Panc1 (cell line): ENCODE measurements at places on chromosomes 11 and 22.

GRCh38 chr11:10400856-10401255 lies 54.2 kb upstream of the AMPD3 start:
- DNase-seq: no peak

DNA sequence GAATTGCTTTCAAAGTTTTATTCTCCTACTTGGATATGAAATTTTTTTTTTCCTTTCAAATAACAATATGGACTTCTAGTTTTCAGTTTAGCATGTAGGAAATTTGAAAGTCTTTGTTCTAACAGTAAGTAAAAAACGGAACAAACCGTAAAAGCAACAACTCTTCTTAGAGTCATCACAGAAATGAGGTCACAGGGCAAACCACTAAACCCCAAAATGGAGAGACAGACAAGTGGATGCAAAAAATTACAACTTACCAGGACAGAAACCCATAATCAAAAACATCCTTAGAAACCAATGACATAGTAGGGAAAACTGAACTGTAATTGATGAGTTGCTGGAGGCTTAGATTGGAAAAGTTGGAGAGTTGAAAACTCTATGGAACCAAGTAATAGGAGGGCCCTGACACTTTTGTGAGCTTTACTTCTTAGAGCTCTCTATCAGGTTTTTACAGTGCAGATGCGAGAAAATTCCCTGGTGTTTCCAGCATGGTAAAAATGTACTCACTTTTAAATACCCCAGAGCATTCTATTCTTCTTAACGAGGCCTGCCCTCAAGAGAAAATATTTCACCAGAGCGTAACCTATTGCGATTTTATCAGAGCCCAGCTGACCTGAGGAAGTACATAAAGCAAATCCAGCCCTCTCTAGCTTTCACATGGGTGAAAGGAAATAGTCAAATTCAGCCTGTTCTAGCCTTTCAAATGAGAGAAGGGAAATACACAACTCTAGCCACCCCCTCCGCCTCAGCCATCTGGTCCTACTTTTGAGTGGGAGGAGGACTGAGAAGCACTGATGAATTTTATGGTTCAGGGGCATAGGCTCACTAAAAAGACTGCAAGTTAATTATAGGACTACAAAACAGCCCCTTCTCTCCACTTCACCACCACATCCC lies 39.1 kb downstream of the CASP12 start:
- no peak for DNase-seq

- no peak for DNase-seq
These were observed 35.6 kb upstream of the APOBEC3A start for GRCh38 chr22:38921806-38922205.

DNA sequence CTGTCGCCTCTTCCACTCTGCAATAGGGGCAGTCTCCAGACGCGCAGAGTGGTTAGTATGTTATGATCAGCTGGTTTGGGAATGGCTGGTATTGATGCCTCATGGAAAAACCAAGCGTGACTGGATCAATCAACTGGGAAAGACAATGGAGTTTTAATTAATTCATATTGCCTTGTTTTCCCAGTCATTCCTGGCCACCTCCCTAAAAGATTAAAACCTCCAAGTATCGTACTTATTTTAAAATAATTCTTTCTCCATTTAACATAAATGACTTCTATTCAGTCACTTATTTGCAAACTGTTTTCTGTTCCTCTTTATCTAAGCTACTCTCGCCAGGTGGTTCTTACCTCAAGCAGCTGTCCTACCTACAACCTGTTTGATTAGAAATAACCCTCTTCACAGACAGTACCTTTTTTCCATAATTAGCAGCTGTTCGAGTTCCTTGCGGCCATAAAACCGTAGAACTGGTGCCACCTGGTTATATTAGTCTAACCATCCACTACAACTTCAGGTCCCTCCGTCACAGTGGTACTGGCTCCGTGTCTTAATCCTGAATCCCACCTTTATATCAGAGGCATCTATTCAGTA lies 898 bp downstream of the ZNF215 start:
- peak; percentile 8 for DNase-seq

- DNase-seq: no peak
These were observed 25.3 kb downstream of the DUSP8 start for GRCh38 chr11:1546536-1547466.

GRCh38 chr11:19474954-19475721 lies 234.4 kb upstream of the E2F8 start:
- DNase-seq: no peak

- no peak for DNase-seq
These were observed 34.0 kb upstream of the P4HA3 start for GRCh38 chr11:74345420-74345819.

GRCh38 chr11:130606781-130607511 lies 158.5 kb downstream of the ADAMTS15 start:
- DNase-seq: no peak

GRCh38 chr11:115608976-115609375 lies 104.8 kb upstream of the CADM1 start:
- DNase-seq: no peak

DNA sequence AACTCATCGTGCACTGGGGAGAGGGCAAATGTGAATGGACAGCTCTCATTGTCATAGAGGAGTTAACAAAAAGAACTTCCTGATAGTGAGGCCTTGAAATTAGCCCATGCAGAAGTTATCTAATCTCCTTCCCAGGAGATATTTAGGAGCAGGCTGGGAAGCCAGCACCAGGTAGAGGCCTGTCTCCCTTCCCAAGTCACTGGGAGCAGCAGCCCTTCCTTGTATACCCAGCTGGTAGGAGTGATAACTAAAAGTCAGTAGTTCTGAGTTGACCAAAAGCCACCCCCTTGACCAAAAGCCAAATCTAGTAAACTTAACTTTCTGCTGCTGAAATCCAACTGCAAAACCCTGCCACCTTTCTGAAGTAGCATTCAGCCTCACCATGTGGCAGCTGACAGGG lies 1.4 kb upstream of the BACE1-AS start:
- no peak for DNase-seq

DNA sequence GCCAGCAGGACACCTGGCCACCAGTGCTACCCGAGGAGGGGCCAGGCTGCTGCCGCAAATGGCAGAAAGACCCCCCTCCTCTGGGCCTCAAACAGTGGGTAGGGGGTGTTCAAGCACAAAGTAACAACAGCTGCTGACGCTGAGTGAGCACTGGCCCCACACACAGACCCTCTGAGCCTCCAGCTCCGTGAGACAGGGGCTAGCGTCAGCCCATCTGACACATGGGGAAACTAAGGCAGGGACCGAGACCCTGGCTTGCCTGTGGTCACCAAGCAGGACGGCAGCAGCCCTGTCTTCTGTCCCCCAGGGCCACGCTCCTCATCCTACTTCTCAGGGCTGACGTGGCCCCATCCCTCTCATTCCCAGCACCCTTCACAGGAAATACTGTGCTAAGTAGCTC lies 36.5 kb downstream of the NUP50 start:
- DNase-seq: no peak

- no peak for DNase-seq
These were observed 13.1 kb downstream of the ENDOD1 start for GRCh38 chr11:95102733-95103132.

- DNase-seq: no peak
These were observed 1.5 kb downstream of the DDX10 start for GRCh38 chr11:108666373-108666772.

- no peak for DNase-seq
These were observed 15.5 kb upstream of the TIMP3 start for GRCh38 chr22:32786027-32786418.

DNA sequence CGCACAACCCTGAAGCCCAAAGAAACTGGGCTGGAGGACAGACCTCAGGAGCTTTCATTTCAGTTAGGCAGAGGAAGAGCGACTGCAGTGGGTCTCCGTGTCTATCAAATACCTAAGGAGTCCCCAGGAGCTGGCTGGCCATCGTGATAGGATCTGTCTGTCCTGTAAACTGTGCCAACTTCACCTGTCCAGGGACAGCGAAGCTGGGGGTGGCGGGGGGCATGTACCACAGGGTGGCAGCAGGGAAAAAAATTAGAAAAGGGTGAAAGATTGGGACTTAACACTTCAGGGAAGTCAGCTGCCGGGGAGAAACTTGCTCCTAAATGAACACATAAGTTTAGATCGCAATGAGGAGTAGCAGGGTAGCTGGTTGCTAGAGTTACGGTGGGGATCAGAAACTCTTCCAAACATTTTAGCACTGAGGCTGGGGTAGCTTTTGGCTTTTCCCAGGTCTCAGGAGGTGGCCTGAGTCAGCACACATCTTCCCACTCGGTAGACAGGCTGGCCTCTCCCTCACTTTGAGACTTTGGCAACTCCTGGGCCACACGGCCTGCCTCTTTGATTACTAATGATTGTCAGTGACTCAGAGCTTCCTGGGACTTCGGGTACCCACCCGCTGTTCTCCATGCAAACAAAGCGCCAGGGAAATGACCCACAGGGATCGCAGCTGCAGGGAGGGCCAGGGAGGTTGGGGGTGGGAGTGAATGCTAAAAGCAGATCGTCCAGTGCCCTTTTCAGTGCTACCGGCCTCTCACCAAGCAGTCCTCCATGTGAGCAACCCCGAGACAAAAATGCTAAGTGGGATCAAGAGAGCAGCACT lies 2.9 kb upstream of the MTFP1 start:
- no peak for DNase-seq

GRCh38 chr11:67347964-67348749 lies 5.2 kb downstream of the POLD4 start:
- DNase-seq: no peak

- no peak for DNase-seq
These were observed 187.0 kb downstream of the DSCAML1 start for GRCh38 chr11:117610045-117610444.

DNA sequence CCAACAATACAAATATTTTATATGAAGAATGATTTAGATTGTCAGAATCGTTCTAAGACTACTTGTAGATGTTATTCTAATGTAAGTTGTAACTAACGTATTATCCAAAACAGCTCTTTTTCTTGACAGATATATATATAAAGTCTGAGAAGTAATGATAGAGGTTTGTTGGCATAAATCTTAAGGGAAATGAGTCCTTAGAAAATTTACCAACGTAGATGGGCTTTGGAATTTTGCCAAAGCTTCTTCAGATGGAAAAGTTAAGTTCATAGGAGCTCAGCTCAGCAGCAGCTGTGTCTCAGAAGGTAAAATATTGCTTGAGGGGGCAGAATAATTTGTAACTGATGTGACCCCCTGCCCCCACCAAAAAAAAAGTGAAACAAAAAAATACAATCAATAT lies 66.7 kb downstream of the BID start:
- no peak for DNase-seq

- DNase-seq: no peak
These were observed 14.9 kb downstream of the TMEM121B start for GRCh38 chr22:17106161-17106784.

DNA sequence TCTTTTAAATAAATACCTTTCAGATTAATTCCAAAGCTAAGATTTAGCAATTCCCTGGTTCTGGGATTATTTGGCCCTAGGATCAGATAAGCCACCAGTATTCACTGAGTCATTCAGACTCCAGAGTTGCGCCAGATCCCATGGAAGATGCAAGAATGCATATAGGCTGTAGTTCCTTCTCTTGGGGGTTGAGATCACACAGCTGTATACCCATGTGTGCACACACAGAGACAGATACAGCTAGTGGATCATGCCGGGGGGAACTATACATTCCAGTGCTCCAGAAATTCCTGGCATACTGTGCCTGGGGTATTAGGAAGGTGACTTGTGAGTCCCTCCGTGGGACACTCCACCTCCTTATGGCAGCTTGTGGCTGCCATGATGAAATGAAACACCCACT lies 75.4 kb downstream of the ZBTB16 start:
- DNase-seq: no peak
